ENCODE measurements at places on chromosomes 13 and 19.
A peak's percentile ranks its signal among the peaks of the same experiment; 100 is the strongest.

- no peak for DNase-seq
These were observed 39.6 kb downstream of the LTBP4 start for GRCh38 chr19:40640744-40641143.

- DNase-seq, result no peak
These were observed 100.8 kb downstream of the UBL3 start for GRCh38 chr13:29749401-29750182.

DNA sequence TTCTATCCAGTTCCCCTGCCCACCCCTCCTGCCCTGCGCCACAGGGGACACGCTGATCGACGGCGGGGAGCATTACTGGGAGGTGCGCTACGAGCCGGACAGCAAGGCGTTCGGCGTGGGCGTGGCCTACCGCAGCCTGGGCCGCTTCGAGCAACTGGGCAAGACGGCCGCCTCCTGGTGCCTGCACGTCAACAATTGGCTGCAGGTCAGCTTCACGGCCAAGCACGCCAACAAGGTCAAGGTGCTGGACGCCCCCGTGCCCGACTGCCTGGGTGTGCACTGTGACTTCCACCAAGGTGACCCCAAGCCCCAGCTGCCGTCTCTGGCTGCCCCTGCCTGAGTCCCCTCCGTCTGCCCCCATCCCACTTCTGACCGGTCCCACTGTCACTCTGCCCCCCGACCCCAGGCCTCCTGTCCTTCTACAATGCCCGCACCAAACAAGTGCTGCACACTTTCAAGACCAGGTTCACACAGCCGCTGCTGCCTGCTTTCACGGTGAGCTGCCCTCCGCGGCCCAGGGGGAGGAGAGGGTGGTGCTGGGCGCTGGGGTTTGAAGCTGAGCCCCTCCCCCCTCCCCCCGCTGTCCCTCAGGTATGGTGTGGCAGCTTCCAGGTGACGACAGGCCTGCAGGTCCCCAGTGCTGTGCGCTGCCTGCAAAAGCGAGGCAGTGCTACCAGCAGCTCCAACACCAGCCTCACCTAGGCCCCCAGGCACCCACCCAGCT, 15.5 kb downstream of the STAP2 start:
- DNase-seq, result no peak

DNA sequence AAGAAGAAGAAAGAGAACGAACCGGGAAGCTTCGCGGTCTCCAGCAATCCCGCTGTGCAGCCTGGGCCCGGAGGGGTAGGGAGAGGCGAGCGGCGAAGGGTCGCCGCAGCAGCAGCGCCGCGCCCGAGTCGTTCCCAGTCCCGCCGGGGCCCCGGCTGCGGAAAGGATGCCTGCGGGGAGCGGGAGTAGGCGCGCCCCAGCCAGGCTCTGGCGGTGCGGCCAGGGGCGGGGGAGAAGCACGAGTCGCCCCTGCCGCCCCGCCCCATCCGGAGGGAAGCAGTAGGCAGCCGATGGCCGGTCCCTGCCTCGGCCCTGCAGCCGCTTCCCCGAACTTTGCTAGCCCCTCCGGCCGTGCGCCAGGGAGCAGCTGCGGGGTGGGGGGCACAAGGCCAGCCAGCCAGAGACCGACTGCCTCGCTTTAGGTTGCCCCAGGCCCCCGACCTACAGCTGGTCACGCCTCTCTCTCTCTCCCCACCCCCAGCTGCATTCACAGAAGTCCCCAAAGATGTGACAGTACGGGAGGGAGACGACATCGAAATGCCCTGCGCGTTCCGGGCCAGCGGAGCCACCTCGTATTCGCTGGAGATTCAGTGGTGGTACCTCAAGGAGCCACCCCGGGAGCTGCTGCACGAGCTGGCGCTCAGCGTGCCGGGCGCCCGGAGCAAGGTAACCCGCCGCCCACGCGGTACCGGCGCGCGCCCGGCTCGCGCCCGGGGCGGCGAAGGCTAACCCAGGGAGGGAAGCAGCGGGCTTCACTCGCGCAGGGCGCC, 1.1 kb downstream of the VSTM2B start:
- DNase-seq, result no peak

DNA sequence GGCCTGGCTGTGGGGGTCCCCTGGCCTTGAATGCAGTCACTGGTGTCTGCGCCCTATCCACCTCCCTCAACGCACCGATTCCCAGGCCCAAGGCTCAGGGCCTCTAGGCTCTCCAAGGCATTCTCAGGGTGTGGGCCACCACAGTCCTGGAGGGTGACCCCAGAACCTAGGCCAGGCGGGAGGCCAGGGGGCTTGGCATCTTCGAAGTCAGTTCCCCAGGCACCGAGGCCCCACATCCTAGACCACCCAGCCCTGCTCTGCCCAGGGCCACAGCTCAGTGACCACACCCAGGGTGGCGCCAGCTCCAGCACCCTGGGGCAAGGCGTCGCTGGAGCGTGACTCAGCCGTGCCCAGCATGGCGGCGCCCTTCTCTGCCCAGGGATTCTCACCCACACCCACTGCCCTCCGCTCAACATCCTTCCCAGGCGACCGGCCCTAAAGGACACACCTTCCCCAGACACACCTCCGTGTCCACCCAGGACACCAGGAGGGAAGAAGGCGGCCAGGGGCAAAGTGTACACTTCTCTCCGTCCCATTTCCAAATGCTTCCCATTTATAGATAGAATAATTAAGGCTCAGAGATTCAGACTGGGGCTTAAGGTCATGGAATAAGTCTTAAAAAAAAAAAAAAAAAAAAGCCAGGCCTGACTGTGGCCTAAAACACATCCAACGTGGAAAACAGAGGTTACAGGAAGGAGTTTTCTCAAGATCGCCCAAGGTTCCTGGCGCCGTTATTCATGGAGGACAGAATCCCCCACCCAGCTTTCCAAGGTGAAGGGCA, 36.4 kb upstream of the NANOS3 start:
- no peak for DNase-seq

DNA sequence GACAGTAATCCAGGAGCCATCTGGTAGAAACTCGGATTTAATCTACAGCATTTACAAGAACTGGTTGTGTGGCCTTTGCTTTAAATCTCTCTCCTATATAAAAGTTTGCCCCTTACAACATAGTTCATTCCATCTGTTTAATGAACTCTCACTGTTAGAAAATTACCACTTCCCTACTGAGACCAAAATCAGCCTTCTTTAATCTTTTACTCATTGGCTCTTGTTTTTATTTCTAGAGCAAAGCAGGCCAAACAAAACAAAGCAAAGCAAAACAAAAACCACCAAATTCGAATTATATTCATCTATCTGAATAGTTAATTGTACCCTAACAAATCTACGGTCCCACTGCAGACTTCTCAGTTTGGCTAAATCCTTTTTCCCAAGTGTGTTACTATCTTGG, 127.0 kb downstream of the UGGT2 start:
- DNase-seq, result no peak

GRCh38 chr19:16066611-16067104, 9.6 kb upstream of the TPM4 start:
- DNase-seq, result peak; percentile 63

GRCh38 chr19:48780631-48781391, 25.5 kb downstream of the FGF21 start:
- peak; percentile 18 for DNase-seq

GRCh38 chr19:45812297-45812696, 2.8 kb downstream of the RSPH6A start:
- no peak for DNase-seq

Measured in MM.1S (cell line).